ENCODE measurements at places on chromosomes 12 and 14. TPM values are rescaled to one million over a fixed set of nuclear protein-coding genes. Genes with fewer than 3 reads are reported as not detected.

GRCh38 chr14:93186466-93186865, 1.3 kb downstream of the LYSET start:
- no peak for DNase-seq
- no peaks in the 10 kb centered on the region for H3K36me3 ChIP-seq
- peaks cover 29% of the 10 kb centered on the region for H3K4me1 ChIP-seq
- H3K4me3 ChIP-seq: no peak overlapping the region
- H3K27ac ChIP-seq: no peak overlapping the region

GRCh38 chr12:45166056-45166455, 49.8 kb upstream of the ANO6 start:
- H3K27me3 ChIP-seq: no peaks in the 10 kb centered on the region
- H3K36me3 ChIP-seq: no peaks in the 10 kb centered on the region
- no peak overlapping the region for H3K27ac ChIP-seq

- H3K36me3 ChIP-seq: no peaks in the 10 kb centered on the region
- no peaks in the 10 kb centered on the region for H3K27me3 ChIP-seq
- no peak overlapping the region for H3K4me3 ChIP-seq
Measured at GRCh38 chr12:68028647-68029046, 39.4 kb downstream of the IFNG-AS1 start.

DNA sequence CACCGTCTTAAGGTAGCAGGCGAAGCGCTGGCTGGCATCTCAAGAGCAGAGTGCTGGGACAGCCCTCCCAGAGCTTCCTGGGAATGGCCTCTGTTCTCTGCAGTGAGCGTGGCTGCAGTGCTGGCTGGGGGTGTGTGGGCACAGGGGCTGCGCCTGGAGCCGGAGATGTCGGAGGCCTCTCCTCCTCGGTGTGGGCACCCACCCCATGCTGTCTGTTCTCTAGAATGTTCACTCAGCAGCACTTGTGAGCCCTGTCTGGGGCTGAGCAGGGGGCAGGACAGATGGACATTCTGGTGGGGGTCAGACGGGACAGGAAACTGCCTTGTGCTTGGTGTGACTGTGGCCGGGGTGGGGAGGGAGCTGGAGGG, 15.9 kb downstream of the FBRSL1 start:
- H3K27ac ChIP-seq: peak overlapping the region; percentile 85
- no peak for DNase-seq
- no peaks in the 10 kb centered on the region for H3K36me3 ChIP-seq
- peaks cover 78% of the 10 kb centered on the region for H3K4me1 ChIP-seq
- no peaks in the 10 kb centered on the region for H3K27me3 ChIP-seq

- no peaks in the 10 kb centered on the region for H3K36me3 ChIP-seq
- peaks cover 88% of the 10 kb centered on the region for H3K4me1 ChIP-seq
- H3K27me3 ChIP-seq: no peaks in the 10 kb centered on the region
- peak overlapping the region; percentile 46 for H3K27ac ChIP-seq
- no peak overlapping the region for H3K4me3 ChIP-seq
Measured at GRCh38 chr12:47808574-47809365, 10.9 kb downstream of the HDAC7 start.

GRCh38 chr12:76085520-76085868, 1.0 kb upstream of the NAP1L1 start:
- H3K36me3 ChIP-seq: no peaks in the 10 kb centered on the region
- no peak for DNase-seq
- no peaks in the 10 kb centered on the region for H3K27me3 ChIP-seq
- peak overlapping the region; percentile 97 for H3K27ac ChIP-seq

- no peak for DNase-seq
- H3K36me3 ChIP-seq: no peaks in the 10 kb centered on the region
- no peak overlapping the region for H3K27ac ChIP-seq
Measured at GRCh38 chr14:26377150-26377549, 220.7 kb downstream of the NOVA1 start.

DNA sequence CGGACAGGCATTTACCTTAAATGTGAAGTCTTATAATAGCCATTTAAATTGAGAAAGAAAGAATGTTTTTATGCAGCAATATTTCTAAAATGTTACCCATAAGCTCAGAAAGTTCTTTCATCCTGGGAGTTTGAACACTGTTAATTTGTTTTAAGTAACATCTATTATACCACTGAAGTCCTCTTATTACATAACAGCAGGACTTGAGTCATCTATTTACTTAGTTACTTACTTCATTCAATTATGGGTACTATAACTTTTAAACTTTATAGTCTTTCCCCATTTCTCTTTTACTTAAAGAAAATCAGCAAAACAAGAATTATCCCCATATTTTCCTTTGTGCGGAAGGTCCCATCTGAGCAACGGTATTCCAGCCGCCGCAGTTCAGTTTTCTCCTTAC, 473.1 kb downstream of the ETNK1 start:
- no peaks in the 10 kb centered on the region for H3K4me1 ChIP-seq
- H3K27ac ChIP-seq: no peak overlapping the region
- no peaks in the 10 kb centered on the region for H3K27me3 ChIP-seq
- no peak overlapping the region for H3K4me3 ChIP-seq
- no peaks in the 10 kb centered on the region for H3K36me3 ChIP-seq
- DNase-seq: no peak

GRCh38 chr12:128940974-128941373, 87.7 kb downstream of the GLT1D1 start:
- H3K36me3 ChIP-seq: no peaks in the 10 kb centered on the region
- no peak overlapping the region for H3K27ac ChIP-seq
- H3K4me3 ChIP-seq: no peak overlapping the region
- peaks cover 5% of the 10 kb centered on the region for H3K4me1 ChIP-seq
- H3K27me3 ChIP-seq: no peaks in the 10 kb centered on the region
- DNase-seq: no peak

DNA sequence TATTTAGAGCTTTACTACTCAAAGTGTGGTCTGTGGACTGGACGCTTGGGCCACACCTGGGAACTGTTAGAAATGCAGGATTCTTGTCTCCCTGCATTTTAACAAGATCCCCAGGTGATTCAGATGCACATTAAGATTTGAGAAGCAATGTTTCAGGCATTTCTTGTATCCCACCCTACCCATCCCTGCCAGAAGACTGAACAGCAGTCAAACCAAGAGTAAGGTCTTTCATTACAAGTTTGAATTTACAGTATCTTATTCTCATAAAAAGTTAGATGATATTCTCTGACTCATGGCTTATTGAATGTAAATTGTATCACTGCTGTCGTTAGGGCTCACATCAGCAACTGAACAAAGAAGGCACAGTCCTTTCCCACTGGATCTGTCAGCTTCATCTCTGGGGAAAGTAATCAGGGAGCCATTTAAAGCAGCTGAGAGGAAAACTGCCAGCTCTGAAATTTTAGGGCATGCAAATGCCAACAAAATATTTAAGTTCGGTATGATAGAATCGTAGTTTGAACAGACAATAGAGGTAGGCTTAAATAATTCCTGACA, 141.1 kb downstream of the AKAP6 start:
- DNase-seq: no peak
- H3K27ac ChIP-seq: no peak overlapping the region
- H3K27me3 ChIP-seq: no peaks in the 10 kb centered on the region
- peaks cover 7% of the 10 kb centered on the region for H3K4me1 ChIP-seq

- H3K27ac ChIP-seq: no peak overlapping the region
- no peaks in the 10 kb centered on the region for H3K27me3 ChIP-seq
- H3K4me1 ChIP-seq: no peaks in the 10 kb centered on the region
- no peaks in the 10 kb centered on the region for H3K36me3 ChIP-seq
- H3K4me3 ChIP-seq: no peak overlapping the region
Measured at GRCh38 chr12:34249271-34249670, 227.0 kb downstream of the ALG10 start.

GRCh38 chr14:105880616-105881015, 354.2 kb downstream of the TMEM121 start:
- no peak overlapping the region for H3K27ac ChIP-seq
- no peak overlapping the region for H3K4me3 ChIP-seq
- no peaks in the 10 kb centered on the region for H3K27me3 ChIP-seq

- DNase-seq: no peak
- H3K27ac ChIP-seq: no peak overlapping the region
- no peak overlapping the region for H3K4me3 ChIP-seq
Measured at GRCh38 chr12:97575403-97576193, 113.0 kb downstream of the RMST start.

GRCh38 chr12:123929946-123930583, 42.6 kb downstream of the CCDC92 start:
- H3K4me1 ChIP-seq: no peaks in the 10 kb centered on the region
- H3K4me3 ChIP-seq: no peak overlapping the region
- no peak for DNase-seq
- no peaks in the 10 kb centered on the region for H3K36me3 ChIP-seq

DNA sequence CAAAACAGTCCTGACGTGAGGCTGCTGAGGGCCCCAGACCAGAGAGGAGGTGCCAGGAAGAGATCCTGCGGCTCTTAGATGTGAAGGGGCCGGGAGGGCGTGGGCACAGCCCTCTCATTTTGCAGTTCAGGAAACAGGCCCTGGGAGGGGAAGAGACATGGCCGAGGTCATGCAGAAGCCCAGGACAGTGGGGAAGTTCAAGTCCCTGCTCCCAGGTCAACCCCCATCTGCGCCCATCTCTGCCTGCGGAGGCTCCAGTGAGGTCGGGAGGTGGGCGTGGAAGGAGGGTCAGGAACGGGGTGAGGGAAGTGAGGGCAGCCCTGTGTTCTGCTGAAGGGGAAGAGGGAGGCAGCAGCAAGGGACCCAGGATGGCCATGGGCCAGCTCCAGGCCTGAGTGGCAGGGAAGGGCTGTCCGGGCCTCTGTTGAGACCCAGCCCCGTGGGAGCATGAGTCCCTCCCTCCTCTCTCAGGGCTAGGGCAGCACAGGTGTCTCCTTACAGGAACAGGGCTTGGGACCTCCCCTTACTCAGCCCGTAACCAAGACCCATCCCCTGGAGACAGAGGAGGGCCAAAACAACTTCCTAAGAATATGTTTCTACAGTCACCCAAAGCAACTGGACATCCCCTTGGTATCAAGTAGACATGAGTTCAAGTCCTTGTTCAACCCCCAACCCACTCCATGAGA, 90.8 kb downstream of the LGMN start:
- no peak overlapping the region for H3K27ac ChIP-seq
- no peaks in the 10 kb centered on the region for H3K27me3 ChIP-seq
- no peak overlapping the region for H3K4me3 ChIP-seq
- peak; percentile 20 for DNase-seq

The CLEC1A gene
- total RNA-seq: 2.6 TPM

The TAS2R14 gene
- total RNA-seq: 4.0 TPM

The SERPINA12 gene
- not detected for total RNA-seq

The CDCA4 gene
- 4.7 TPM for total RNA-seq

The GPRC5D gene
- total RNA-seq: not detected

The HELB gene
- total RNA-seq: 2.9 TPM

The CATSPERB gene
- total RNA-seq: 70.0 TPM

The SYNE2 gene
- 240 TPM for total RNA-seq

All from body of pancreas (tissue), 4 donors.